ENCODE measurements at places on chromosomes 6 and 20.

DNA sequence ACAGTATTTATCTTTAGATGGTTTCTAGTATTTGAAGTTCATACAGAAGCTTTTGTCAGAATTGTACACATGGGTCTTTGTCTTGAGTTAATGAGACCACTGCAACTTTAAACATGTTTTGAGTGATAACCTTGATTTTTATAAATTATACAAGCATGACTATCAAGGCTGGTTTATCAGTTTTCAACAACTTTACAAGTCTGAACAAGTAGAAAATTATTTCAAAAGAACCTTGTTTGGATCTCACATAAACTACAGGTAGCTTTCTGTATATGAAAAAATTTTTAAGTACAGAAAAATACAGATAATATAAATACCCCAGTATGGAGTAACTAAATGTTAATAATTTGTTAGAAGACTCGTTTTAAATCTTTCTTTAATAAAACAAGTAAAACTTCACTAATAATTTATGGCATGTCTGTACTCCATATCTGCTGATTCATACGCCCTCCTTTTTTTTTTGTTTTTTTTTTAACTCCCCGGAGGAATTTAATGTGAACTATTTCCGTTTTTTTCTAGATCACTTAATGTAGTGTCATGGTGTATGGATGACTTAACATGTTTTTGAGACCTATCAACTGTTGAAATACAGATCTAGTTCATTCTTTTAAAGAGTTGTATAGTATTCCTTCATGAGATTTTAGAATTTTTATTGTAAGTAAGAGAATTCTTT is 18.3 kb downstream of the VAPB start:
- peak; percentile 71 for DNase-seq

DNA sequence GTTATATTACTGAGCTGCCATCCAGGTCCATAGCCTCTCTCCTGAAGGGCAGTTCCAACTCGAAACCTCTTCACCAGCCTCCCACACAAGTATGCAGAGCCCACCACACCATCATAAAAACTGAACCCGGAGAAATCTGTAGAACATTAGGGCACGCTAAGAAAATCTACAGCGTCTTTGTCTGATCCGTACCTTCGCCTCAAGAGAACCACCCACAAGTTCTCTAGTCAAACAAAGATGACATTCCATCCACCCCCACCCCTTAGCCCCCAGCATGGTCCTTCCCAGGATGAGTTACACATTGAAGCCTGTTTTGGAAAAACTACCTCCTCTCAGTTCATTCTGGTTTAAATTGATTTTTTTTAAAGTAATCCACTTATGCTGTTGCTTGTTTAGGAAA is 219.7 kb downstream of the ZMYND8 start:
- DNase-seq: no peak

- no peak for DNase-seq
Observed at GRCh38 chr20:32028647-32029372, 18.6 kb downstream of the CCM2L start.

- peak; percentile 9 for DNase-seq
Observed at GRCh38 chr6:88535306-88535705, 369.2 kb upstream of the CNR1 start.

DNA sequence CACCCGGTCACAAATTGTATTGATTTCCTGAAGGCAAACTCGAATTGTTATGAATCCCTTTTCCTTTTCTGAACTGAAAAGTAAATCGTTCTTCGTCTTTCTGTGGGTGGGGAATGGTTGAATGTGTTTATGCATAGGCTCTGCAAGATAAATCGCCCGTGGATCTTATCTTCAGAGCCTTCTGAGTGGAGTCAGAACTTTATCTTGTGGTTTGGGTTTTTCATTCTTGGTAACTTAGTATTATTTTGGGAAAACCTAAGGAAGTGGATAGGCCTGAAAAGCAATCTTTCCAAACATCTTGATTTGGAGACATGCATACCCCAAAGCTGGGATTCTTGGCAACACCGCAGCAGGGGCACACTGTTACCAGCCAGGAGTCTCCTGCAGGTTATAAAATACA is 122.4 kb downstream of the MAP3K7 start:
- DNase-seq: peak; percentile 43

DNA sequence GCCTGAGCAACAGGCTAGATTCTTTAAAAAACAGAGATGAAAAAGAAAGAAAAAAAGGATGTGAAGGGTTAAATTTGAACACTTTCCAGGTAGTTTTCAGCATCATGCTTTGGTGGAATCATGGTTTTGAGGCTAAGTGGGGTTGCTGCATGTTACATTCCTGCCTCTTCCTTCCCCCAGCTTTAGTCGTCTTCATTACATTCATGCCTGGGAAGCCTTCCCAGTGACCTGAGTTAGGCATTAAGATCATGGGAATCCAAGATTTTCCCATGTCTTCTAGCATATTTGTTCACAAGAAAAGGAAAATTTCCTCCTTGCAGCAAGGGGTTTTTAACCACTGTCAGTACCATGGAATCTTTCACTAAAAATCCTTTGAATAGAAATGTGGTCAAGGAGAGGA is 12.0 kb downstream of the TPX2 start:
- DNase-seq: no peak

GRCh38 chr20:56773749-56774148 is 144.6 kb downstream of the TFAP2C start:
- no peak for DNase-seq

- DNase-seq: no peak
Observed at GRCh38 chr20:43825051-43825402, 89.6 kb upstream of the TOX2 start.

GRCh38 chr20:15578113-15578512 is 995.1 kb downstream of the KIF16B start:
- DNase-seq: no peak

DNA sequence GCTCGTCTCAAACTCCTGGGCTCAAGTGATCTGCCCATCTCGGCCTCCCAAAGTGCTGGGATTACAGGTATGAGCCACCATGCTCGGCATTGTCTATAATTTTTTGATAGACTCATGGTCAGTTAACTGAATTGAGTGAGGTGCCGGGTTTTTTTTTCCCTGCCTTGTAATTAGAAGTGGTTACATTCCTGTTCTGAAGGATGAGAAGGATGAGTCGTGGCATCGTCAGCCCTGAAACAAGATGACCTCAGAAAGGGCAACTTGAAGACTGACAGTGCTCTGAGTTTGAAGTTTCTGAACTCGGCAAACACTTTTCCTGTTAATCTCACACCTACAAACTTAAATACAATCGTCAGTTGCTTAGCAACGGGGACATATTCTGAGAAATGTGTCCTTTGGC is 158.7 kb upstream of the PDE10A start:
- no peak for DNase-seq

DNA sequence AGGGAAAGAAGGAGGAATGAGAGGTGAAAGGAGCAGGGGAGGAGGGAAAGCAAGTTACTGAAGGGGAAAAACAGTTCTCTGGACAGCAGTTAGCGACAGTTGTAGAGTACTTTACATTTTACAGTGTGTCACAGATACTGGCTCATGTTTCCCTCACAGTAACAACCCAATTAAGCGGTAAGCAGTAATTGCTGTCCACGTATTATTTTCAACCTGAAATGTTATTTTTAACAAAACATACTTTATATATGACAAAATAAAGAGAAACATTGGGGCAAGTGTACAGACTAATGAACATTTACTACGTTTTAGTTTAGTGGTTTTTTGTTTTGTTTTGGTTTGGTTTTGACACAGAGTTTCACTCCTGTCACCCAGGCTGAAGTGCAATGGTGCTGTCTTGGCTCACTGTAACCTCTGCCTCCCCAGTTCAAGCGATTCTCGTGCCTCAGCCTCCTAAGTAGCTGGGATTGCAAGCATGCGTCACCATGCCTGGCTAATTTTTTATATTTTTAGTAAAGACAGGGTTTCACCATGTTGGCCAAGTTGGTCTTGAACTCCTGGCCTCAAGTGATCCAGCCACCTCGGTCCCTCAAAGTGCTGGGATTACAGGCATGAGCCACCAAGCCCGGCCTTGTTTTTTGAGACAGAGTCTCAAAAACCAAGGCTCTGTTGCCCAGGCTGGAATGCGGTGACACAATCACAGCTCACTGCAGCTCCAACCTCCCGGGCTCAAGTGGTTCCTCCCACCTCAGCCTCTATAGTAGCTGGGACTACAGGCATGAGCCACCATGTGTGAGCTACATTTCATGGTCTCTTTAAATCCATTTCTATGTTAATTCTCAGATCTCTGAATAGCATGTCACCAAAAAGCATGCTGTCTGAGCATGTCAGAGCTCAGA is 22.6 kb upstream of the BTN3A2 start:
- no peak for DNase-seq

DNA sequence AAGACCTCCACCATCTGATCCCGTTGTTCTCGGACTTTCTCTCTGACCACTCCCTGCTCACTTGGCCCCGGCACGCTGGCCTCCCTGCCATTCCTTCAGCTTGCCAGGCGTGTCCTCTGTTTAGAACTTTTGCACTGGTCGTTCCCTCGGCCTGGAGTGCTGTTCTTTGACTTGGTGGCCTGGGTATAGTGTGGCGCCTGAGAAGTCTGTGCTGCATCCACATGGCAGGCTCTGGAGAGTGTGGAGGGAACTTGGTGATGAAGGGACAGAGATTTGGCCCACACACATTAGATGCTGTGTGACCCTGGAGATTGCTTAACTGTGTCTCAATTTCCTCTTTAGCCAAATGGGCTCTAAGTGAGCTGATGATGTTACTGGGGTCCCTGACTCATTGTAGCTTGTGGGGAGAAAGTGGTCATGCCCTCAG is 13.0 kb upstream of the TGM2 start:
- DNase-seq: no peak

GRCh38 chr6:1609648-1610496 is at the start of gene FOXC1:
FOXC1 (plus strand) TSS chr6:1609915; CDS start chr6:1610446, 531 bp downstream.
- peak; percentile 56 for DNase-seq

GRCh38 chr6:87798393-87799278 is 96.6 kb upstream of the AKIRIN2 start:
- no peak for DNase-seq

GRCh38 chr6:111761783-111762312 is 111.4 kb downstream of the FYN start:
- DNase-seq: no peak

GRCh38 chr20:47984437-47984836 is 199.2 kb upstream of the SULF2 start:
- no peak for DNase-seq

GRCh38 chr6:145809211-145809610 is 5.4 kb downstream of the FBXO30 start:
- no peak for DNase-seq

- no peak for DNase-seq
Observed at GRCh38 chr6:88490195-88490907, 324.2 kb upstream of the CNR1 start.

DNA sequence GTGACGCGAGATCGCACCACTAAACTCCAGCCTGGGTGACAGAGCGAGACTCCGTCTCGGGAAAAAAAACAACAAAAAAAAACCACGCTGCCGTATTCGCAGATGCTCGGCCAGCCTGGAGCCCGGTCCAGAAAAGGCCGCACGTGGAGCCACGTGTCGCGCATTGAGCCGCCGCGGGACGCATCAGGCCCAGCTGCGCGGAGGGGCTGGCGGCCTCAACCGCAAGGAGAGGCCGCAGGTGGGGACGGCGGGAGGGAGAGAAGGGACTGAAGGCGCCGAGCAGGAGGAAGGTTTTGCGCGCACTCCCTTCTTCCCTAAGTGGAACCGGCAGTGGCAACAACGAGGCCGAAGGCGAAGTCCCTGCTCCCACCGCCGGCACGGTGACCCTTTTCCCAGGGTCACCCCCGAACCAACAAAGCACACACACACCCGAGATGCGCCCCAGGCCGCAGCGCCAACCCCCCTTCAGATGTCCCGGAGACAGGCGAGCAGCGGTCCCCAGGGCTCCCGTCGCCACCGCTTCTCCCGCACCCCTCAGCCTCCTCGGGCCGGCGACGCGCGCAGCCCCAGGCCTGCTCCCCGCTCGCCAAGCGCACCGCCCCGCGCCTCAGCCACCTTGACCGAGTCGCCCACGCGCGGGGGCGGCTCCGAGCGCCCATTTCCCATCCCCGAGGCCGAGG is 681 bp downstream of the SYCP2 start:
- DNase-seq: no peak

GRCh38 chr20:17431621-17432364 is 99.4 kb downstream of the BFSP1 start:
- DNase-seq: peak; percentile 81

GRCh38 chr6:7691675-7692452 is 34.0 kb upstream of the BMP6 start:
- DNase-seq: no peak

DNA sequence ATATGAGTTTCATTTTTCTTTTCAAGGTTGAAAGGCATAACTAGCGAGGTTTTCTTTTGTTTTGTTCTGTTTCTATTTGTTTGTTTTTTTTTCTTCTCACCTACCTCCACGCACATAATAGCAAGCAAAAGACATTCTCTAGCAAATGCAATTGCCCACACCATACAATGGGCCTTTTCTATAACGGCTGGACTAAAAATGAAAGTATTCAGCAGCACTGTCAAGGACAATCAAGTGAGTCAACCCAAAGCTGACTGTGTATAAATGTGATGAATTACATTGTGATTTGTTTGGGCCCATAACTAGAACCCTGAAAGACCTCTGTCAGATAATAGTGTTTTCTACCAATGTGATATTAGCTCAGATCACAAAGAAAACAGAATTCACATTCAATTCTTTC is 496.7 kb downstream of the RNF144B start:
- no peak for DNase-seq

- no peak for DNase-seq
Observed at GRCh38 chr6:63824722-63825121, 189.1 kb downstream of the PHF3 start.

GRCh38 chr20:63552481-63553249 is 1.3 kb upstream of the FNDC11 start:
- peak; percentile 85 for DNase-seq

- DNase-seq: no peak
Observed at GRCh38 chr6:163288915-163289314, 125.6 kb upstream of the QKI start.

GRCh38 chr6:105359419-105360370 is 43.2 kb downstream of the PREP start:
- DNase-seq: no peak

DNA sequence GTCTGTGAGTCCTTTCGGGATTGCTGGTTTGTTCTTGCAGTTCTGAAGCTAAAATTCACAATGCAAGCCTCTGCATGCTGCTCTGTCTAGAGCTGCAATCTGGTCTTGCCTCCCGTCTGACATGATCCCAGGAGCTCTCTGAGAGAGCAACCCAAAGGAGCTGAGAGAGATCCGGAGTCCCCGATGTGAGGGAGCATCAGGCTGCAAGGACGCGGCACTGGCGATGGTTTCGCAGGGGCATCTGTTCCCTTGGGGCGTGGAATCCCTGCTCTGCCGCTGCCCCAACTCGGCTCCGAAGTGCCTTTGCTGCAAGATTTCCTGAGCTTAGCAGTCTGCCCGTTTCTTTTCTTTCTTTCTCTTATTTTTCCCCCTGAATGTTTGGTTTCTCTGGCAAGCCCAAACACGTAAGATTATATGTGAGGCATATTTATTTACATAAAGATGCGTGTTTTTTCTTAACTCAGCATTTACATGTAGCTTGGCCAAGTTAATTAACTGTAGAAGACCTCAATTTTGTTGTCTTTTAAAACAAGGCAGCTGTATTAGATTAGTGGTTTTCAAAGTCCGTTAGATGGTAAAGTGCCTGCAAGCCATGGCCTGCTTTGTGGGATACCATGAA is 873.0 kb downstream of the KIF16B start:
- no peak for DNase-seq

All from hematopoietic multipotent progenitor cell treated with erythropoietin and hydrocortisone succinate and interleukin-3 and kit ligand, for 6 days (in vitro differentiated cells).